ENCODE measurements at places on chromosomes 1 and 21.

DNA sequence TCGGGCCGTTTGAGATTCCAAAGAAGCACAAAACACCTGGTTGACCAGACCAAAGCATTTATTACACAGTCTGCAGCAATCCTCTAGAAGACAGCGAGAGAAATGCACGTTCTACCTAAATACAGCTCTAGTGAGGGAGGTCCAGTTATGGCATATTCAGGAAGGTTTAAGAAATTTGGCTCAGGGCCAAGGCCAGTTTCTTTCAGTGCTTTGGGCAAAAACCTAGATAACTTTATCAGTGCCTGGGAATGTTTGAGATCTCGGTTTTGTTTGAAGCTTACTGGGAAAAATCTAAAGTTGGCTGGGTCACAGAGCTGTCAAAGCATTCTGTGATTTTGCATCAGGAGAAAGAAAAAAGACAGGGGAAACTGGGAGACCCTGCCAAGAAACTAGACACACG, 514.0 kb upstream of the TMPRSS15 start:
- DNase-seq: no peak

DNA sequence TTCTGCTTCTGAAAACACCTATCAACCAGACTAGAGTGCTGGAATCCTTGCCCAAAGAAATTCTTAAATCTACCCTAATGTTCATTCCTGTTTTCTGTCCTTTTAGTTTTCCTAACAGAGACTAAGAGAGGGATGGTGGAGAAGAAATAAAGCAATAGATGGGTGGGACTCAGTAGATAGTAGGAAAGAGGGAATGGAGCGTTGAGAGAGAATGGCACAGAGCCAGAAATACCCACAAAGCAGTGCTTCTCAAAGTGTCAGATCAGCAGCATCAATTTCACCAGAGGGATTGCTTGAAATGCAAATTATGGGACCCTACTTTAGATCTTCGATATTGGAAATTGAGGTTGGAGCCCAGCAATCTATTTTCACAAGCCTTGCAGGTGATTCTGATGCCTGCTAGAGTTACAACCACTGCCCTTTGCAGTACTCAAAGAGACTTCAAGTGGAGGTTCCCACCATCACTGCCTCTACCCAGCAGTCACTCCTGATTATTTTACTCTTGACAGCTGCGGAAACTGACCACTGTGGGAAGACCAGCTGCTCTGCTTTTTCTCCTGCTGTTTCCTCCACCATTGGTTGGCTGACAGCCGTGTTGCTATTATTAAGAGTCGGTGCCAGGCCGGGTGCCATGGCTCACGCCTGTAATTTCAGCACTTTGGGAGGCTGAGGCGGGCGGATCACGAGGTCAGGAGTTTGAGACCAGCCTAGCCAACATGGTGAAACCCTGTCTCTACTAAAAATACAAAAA, 11.4 kb upstream of the PRPF3 start:
- DNase-seq: no peak

DNA sequence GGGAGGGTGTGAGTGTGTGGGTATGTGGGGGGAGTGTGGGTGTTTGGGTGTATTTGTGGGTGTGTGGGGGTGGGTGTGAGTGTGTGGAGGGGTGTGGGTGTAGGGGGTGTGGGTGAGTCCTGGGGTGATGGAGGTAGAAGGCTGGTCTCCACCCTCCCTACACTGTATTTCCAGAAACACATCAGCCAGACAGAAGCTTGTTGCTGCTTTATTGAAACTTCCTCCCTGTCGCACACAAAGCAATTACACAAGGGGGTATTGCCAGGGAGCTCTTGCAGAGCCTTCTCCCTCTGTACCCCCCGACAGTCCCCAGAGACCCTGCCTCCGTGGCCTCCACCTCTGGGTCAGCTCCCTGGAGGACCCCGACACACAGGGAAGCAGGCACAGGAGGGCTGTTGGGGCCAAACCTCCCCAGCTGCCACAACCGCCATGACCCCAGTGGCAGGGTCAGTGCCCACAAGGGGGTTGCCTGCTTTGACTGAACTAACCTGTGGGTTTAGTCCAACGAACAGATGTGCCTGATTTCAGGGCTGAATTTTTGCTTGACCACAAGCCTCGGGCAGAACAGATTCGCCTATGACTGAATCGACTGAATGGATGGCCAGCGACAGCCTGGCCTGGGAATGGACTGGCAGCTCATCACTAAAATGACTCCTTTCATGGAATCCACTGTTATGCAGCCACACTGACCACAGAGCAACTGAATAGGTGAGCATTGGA, 9.1 kb upstream of the MATN1 start:
- DNase-seq: no peak

DNA sequence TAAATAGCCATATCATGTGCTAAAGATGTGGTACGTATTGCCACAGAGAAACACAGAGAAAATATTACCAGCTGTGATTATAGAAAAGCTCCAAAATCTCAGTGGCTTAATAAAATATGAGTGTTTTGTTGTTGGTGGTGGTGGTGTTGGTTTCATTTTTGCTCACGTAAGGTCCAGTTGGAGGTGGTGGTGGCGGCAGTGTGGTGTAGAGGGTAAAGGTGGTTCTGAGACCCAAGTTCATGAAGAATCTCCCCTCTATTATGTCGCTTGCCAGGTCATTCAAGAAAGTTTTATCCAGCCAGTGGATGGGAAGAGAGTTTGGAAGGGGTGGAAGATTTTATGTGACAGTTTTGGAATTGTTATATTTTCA, 217.6 kb upstream of the SAMSN1 start:
- no peak for DNase-seq

DNA sequence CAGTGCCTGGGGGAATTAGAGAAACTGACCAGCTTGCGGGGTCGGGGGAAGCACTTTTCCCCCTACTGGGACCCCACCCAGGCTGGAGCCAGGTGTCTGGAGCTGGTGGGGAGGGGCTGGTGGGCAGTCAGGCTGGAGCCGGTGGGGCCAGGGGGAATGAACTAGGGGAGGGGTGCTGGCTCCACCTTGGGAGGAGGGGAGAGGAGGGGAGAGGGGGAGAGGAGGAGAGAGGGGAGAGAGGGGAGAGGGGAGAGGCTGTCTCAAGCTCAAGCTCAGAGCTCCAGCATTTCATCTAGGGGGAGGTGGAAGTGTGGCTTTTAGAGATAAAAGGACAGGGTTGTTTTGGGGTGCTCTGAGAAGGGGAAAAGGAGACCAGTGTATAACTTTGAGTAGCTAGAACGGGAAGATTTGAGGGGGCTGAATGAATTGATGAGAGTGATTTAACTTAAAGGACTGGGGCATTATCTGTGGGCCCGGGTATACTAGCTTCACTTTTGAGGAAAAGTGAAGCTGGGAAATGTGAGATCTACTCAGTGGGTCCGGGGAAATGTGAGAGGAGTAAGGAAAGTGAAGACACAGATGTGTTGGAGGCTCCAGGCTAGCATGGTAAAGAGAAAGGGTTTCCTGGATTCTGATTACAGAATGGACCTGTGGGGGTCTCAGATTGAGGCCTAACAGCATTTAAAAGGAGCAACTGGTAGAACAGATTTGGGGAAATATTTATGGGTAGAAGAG, 2.8 kb downstream of the EFNA1 start:
- no peak for DNase-seq

- DNase-seq: no peak
Observed at GRCh38 chr1:240607006-240607405, 4.9 kb downstream of the GREM2 start.

DNA sequence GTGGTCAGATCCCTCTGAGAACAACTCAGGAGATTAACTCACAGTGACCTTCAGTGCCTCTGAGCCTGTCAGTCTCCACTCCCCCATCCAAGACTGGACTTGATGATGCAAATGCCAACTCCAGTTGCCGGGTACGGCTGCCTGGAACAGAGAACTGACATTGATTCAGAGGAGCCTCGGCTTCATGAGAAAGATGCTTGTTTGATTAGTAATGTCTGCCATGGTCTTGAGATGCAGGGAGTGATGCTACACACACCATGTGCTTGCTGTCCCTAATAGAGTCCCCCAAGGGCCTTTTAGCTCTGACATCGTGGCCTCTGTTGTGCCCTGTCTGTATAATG, 51.8 kb upstream of the LRP8 start:
- DNase-seq: no peak

DNA sequence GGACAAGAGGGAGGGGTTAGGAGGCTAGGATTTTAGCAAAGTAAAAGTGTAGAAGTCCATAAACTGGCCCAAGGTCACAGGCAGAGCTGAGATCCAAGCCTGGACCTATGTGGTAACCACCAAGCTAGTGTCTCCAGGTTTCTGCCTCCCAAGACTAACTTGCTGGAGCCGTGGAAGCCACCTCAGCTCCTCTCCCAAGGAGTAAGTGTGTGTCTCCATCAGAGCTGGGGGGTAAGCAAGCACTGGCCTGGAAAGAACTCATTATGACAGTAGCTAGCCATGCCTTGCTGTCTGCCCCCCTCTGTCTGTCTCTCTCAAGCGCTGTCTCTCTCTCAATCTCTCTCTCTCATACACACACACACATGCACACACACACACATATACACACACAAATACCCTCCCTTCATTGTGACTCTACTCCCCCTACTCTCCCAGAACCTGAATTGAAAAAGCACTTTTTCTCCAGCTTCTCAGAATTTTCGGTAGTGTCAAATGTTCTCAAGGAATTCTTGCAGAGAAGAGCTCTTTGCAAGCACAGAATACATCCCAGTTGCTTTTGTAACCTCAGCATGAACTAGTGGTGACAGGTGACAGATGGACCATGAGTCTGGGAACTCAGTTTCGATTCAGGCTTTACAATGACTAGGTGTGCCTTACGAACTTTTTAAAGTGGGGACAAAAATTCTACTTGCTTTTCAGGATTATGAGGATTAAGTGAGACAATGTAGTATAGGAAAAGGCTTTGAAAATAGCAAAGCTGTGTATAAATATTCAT, 238.0 kb upstream of the FGGY start:
- no peak for DNase-seq

- DNase-seq: no peak
Observed at GRCh38 chr1:223233410-223234169, 90.5 kb upstream of the TLR5 start.

DNA sequence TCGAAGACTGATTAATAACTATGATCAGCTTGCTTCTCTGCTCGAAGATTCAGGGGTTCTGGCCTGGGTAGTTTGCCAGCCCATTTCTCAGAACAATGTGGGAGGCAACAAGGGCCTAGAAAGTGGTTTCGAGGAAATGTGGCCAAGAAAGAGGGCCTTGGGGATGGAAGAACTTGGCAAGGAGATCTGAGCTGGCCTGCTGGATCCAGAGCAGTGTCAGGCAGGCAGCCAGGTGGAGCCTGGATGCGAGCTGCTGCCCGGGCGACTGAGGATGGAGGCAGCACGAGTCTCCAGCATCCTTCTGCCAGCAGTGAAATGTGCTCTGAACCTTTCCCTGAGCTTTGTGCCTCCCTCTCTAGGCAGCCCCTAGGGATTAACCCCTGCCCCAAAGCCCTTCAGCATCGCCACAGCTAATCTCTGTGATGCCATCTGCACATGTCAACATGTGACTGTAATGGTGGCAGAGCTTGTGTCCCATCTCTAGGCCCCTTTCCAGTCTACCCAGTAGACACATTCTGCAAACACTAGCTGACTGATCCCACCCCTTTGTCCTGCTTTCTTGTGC, 61.0 kb upstream of the NEK2 start:
- DNase-seq: no peak

DNA sequence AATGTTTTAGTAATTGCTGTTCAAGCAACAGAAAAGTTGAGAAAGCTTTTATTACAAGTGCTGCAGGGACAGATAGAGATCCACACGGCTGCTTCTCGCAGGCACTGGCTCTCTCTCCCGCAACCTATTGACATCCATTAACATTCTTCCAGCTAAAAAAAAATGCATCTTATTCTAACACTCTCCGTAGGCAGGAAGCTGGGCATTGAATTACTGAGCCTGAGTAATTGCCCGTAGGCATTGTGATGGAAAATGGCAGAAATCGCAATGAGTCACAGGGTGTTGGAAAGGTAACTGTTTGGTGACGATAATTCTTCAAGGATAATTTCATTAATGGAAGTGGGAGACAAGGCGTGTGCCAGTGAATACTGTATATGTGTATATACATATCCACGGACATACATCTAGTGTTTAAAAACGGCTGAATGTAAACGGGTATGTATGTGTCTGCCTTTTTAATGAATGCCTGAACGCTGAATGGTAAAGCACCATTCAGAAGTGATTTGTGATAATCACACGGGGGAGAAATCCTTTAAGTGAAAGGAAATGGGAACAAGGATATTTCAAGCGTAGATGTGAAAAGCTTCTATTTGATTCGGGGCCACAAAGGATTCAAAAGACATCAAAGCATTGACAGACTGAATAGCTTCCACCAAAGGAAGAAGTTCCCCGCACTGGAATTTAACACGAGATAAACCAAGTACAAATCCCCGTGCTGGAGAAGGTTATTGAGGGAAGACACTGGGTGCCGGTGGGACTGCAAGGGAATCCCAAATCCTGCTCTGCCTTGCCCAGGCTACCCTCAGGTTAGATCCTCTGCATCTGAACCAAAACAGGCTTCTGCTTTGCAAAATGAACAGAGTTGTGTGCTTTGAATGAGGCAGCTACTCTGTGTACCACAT, 567.2 kb downstream of the NPHP4 start:
- no peak for DNase-seq

GRCh38 chr1:12438349-12438924, 179.6 kb downstream of the DHRS3 start:
- DNase-seq: no peak

GRCh38 chr1:92929461-92929860, 31.8 kb downstream of the DIPK1A start:
- no peak for DNase-seq

GRCh38 chr1:94070865-94071264, 50.1 kb downstream of the ABCA4 start:
- no peak for DNase-seq

DNA sequence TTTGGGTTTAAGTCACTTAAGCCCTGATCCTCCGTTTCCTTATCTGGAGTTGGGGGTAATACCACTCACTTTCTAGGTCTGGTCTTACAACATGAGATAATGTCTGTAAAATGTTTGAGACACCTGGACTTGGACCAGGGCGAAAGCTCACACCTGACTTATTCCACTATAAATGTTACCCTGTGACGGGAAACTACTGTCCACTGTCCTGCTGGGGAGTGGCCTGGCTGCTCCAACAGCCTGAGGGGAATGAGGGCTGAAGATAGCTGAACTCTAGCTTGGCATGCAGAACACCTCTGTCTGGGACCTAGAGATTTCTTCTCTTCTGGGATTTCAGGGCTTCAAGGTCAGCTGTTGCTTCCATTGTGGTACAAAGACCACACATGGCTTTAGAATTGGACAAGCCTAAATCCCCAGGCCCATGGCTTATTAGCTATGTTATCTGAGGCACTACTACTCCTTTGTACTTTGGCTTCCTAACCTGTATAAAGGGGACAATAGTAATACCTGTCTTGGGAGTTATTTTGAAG, 9.5 kb upstream of the A3GALT2 start:
- DNase-seq: no peak

DNA sequence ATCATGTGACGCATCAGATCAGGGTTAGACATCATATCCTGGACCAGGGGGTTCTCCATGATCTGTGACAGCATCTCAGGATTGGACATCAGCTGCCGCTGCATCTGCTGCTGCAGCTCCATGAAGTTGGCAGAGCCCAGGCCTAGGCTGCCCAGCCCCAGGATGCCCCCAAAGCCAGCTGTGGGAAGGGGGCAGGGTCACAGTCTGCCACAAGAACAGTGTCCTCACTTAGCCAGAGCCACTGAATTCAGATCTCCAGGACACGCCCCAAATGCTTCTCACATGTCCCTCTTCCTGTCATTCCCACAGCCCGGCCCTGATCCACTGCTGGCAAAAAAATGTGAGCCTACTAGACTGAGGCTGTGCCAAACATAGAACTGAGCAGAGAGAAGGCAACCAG, 3.2 kb downstream of the UBQLN4 start:
- no peak for DNase-seq

Data from stimulated activated CD4-positive, alpha-beta T cell treated with anti-CD3 and anti-CD28 coated beads, TNF-alpha, amount 100 ng/mL, for 48 hours (primary cell).